SK-MEL-5 (cell line): ENCODE measurements at places on chromosomes 6 and 20. TPM values are rescaled to one million over a fixed set of nuclear protein-coding genes. Genes with fewer than 3 reads are reported as not detected.

The SLC25A27 gene
- total RNA-seq: 2.1 and 6.5 TPM in 2 replicates

- no peak for DNase-seq
Measured at GRCh38 chr20:17845701-17846475, 122.7 kb downstream of the SNX5 start.

DNA sequence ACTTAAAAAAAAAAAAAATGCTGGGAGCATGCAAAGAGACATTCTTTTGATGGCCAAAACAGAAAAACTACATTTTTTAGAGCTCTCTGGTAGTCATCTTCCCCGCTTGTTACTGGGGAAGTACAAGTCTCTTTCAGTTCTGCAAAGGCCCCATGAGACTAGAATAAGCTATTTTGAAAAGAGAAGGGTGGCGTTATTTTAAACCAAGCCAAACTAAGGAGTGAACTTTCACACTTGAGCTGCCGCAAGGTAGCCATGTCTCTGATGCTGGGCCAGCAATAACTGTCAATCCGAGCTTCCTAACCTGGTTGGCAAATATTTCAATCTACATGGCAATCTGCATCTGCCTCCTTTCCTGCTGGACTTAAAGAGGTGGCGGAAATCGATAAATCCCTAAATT, 96.7 kb downstream of the L3MBTL3 start:
- DNase-seq: no peak

The ANKRD66 gene
- not detected in 2 replicates for total RNA-seq

The RSPH3 gene
- 1.8 and 3.5 TPM in 2 replicates for total RNA-seq

The CFB gene
- not detected in 2 replicates for total RNA-seq

The LYRM4 gene
- total RNA-seq: 76.9 and 89.7 TPM in 2 replicates

DNA sequence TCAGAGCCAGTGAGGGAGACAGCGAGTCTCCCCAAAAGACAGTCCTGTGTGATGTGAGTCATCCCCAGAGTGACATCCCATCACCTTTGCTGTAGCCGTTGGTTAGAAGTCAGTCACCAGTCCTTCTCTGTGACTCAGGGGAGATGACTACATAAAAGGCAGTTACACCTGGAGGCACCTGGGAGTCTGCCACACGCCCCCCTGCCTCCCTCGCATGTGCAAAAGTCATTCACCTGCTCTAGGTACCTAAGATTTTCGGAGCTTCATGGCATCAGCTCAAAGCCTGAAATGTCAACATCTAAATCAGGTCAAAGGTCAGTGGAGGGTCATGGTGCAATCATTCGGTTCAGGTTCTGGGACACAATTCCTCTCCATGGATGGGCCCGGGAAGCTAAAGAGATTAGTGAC, 50.3 kb downstream of the PRR18 start:
- DNase-seq: no peak

The KIF25 gene
- 0.51 TPM in 1 of 2 replicates, not detected in the other for total RNA-seq

The TP53TG5 gene
- not detected in 2 replicates for total RNA-seq
